ENCODE measurements at places on chromosomes 5 and 9.

DNA sequence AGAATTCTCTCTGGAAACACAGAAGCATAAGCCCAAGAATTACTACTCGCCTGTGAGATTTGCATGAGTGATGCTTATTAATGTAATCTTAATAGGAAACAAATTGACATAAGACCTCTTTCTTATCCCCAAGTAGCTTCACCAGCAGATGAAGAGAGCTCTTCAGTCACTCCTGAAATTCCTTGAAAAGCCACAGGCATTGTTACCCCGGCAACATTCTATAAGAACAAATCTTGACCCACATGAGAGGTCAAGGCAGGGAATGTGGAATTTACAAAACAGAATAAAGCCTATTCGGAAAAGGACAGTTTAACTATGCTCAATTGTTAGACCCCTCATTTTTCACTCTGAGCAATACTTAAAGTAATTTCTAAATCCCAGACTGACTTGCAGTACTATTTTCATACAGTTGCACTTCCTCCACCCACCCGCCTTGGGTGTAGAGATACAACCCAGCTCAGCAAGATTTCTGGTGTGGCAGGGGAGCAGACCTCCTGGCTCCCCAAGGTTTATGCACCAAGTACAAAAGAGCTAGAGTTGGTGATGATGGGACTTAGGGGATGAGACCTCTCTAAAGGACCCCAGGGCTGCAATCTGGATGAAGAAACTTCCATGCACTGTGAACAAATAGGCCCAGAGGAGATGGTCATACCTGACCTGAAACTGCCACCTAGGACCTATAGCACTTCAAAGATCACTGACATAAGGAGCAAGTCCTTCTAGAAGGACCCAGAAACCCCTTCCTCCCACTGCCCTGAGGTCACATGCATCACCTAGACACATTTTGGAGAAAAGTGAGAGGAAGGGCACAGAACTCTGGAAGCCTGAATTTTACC lies 242.1 kb downstream of the ZNF608 start:
- DNase-seq: peak; percentile 36

- no peak for DNase-seq
Measured at GRCh38 chr9:128136816-128137793, 9.6 kb upstream of the PTGES2 start.

GRCh38 chr9:38413283-38413682 lies 11.0 kb downstream of the IGFBPL1 start:
- DNase-seq: no peak

GRCh38 chr9:30078195-30078594 lies 2306.2 kb upstream of the ACO1 start:
- no peak for DNase-seq

- no peak for DNase-seq
Measured at GRCh38 chr9:80218328-80218727, 646.6 kb downstream of the TLE4 start.

- DNase-seq: no peak
Measured at GRCh38 chr5:177569894-177570293, 15.5 kb upstream of the FAM193B start.

DNA sequence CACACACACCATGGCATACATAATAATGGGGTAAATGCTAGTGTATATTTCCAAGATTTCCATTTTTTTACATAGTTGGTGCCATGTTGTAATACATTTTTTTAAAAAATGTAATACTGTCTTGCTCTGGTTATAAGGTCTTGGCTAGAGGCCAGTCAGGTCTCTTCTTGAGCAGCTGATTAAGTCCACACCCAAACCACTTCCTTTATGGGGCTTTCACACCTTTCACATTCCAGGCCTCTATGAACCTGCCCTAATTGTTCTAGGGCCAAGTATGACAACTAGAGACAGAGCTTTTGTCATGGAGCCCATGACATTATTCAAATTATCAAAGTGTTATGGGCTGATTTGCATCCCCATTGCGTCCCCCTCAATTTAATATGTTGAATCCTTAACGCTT lies 495.6 kb upstream of the CTNND2 start:
- DNase-seq: no peak

GRCh38 chr5:130528474-130528873 lies 624.2 kb downstream of the CHSY3 start:
- no peak for DNase-seq

DNA sequence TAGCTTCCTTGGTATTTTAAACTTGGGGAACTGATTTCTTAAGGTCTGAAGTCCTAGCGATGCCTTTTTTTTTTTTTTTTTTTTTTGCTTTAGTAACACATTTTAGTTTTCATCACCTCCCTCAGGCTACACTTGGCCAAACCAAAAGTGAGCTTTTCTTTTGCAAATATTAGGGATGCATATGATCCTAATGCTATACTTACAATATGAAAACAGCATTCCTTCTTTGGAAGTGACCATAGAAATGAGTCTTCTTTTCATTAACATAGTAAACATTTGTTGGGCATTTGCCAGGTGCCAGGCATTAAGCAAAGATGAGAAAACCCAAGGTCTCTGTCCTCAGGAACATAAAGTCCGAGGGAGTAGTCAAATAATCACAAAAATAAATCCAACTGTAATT lies 189.8 kb downstream of the ALDH1A1 start:
- DNase-seq: no peak

GRCh38 chr5:141388661-141389060 lies 1.2 kb downstream of the PCDHGB4 start:
- no peak for DNase-seq

DNA sequence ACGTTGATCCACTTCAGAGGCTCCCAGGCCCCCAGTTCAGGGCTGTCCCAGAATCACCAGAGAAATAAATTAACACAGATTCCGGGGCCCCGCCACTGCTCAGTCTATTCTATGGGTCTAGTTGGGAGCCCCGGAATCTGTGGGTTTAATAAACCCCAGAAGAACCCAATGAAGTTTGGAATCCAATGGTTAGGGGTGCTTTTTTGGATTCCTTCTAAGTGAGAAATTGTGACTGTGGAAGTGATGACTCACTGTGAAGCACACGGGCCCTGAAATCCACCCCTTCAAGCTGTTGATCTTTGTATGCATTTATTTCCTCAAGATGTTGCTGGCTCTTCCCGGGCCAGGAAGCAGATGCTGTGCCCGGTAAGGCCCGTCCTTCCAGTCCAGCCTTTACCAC lies 57.3 kb upstream of the SLC28A3 start:
- DNase-seq: no peak

- DNase-seq: peak; percentile 12
Measured at GRCh38 chr5:57887851-57888621, 405.4 kb upstream of the ACTBL2 start.
